ENCODE measurements at places on chromosomes 5 and 9.
A peak's percentile ranks its signal among the peaks of the same experiment; 100 is the strongest.

GRCh38 chr9:33837138-33837537 is 20.2 kb downstream of the UBE2R2 start:
- DNase-seq: no peak

- no peak for DNase-seq
Observed at GRCh38 chr5:35302544-35302943, 72.3 kb upstream of the PRLR start.

- peak; percentile 5 for DNase-seq
Observed at GRCh38 chr5:97133101-97133500, 9.3 kb downstream of the LIX1 start.

GRCh38 chr5:113755516-113755915 is 242.0 kb downstream of the YTHDC2 start:
- no peak for DNase-seq

DNA sequence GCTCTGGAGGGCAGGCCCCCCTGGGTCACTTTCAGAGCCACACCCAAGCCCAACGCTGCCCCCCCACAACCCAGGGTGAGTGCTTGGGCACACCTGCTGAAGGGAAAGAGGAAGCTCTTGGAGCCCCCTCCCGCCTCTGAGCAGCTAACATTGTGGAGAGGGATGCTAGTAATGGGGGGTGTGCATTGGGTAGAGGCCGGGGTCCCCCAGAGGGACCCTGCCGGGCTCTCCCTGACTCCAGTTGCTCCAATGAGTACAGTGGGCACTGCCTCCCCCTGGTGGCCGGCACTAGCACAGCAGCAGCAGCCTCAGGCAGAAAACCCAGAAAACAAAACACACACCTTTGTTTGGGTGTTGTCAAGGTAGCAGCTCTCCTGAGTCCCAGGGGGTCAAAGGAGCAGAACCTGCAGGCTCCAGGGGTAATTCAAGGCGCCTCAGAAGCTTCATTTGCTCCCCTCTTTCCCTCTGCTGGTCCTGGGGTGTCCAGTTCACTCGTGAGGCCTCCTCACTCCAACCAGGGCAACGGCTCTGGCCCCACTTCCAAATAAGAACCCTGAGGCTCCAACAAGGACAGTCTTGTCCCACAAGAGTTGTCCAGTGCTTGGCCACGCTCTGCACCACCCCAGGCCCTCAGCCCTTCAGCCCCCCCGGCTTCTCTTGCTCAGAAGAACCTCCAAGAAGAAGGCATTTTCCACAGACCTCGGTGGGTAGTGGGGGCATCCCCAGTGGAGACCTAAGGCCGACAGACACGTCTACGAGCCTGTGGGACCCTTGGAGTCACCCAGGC is 16.1 kb downstream of the GBGT1 start:
- peak; percentile 82 for DNase-seq

- DNase-seq: no peak
Observed at GRCh38 chr5:56106837-56107236, 112.1 kb upstream of the IL6ST start.

DNA sequence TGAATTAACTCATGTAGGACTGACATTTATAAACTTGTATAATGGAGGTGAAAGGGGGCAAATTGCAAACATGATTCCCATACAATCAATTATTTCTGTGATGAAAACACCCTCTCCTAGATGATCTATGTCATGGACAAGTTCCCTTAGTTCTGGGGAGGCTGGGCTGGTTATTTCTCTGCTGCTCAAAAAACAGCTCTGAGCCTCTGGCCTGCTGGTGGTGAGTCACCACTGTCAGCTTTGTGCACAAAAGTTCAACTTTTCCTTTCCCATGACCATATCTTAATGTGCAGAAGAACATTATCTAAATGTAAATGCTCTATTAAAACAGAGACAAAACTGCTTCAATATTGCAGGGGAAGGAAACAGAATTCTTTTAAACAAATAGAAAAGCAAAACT is 85.0 kb downstream of the HMHB1 start:
- peak; percentile 46 for DNase-seq

- DNase-seq: peak; percentile 42
Observed at GRCh38 chr5:154042766-154043165, 4.0 kb downstream of the MFAP3 start.

DNA sequence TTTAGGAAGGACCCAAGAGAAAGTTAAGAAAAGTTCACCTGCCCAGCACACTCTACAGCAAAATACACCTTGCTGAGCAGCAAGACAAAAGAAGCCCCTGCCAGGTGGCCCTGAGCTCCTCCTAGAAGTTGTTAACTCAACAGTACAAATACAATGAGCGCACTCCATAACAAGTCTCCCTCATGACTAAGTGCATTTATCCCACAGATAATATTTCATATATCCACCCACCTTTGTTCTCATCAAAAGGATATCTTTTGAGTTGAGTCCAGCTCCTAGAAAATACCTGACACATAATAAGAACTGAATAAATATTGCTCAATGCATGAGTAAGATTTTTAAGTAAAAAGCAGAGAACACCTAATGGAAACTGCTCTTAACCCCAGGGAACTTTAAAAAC is 73.3 kb downstream of the ABCA1 start:
- DNase-seq: no peak

- DNase-seq: peak; percentile 42
Observed at GRCh38 chr9:131420980-131421624, 27.2 kb downstream of the PRRC2B start.

DNA sequence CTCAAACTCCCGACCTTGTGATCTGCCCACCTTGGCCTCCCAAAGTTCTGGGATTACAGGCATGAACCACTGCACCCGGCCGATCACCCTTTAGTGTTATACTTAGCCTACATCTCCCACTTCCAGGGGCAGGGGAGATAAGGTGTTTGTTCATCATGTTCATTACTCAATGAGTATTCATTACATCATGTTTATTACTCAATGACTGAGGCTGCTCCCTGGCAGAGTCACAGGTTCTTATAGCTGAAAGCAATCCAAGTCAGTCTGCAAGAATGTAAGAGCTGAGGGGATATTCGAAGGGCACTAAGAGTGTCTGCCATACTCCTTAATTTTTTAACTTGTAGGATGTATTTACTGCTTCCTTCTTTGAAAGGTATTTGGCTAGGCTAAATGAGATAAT is 214.2 kb downstream of the SPATA31D1 start:
- peak; percentile 28 for DNase-seq

DNA sequence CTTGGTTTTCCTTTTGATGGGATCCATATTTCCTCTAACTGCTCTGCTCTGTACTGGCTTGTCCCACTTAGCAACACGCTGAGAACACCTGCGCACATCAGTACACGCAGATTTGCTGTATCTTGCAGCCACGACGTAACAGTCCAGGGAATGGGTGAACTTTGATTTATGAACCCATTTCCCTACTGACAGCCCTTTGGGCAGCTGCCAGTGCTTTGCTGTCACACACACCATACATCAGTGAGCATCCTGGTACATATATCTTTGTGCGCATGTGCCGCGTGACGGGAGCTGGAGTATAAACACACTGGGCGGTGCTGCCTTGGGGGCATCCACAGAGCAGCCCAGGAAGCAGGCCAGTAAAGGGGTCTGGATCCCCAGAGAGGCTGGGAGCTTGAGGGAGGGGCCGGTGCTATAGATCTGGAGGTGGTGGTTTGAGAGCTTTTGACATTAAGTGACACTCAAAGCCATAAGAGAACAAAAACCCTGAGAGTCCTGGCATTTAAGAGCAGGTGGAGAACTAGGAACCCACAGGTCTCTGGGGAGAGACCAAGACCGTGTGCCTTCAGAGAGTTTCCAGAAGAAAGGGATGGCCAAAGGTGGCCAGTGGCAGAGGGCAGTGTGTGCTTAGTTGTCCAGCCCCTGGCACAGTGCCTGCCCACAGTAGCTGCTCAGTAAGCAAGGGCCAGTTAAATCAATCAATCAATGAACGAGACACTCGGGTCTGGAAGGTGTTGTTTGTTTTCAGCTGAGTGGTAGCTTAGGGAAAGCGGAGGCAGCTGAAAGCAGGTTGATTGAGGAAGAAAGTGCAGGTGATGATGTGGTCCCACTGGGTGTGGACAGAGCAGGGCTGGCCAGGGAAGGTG is 53.7 kb downstream of the LMX1B start:
- DNase-seq: no peak

DNA sequence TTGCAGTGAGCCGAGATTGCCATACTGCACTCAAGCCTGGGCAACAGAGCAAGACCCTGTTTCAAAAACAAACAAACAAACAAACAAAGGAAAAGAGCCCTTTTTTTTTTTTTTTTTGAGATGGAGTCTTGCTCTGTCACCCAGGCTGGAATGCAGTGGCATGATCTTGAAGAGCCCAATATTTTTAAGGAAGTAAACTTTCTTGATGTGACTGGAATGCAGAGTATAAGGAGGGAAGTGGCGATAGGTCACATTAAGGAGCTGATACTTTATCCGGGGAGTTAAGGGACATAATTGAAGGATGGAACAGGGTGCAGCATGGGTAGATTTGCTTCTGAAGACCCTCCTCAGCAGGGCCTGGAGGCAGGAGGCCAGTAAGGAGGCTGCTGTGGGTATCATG is 13.0 kb downstream of the NAIF1 start:
- DNase-seq: no peak

GRCh38 chr9:91426123-91426745 is 2.6 kb upstream of the NFIL3 start:
- peak; percentile 60 for DNase-seq

- no peak for DNase-seq
Observed at GRCh38 chr9:19913151-19913550, 124.3 kb upstream of the SLC24A2 start.

DNA sequence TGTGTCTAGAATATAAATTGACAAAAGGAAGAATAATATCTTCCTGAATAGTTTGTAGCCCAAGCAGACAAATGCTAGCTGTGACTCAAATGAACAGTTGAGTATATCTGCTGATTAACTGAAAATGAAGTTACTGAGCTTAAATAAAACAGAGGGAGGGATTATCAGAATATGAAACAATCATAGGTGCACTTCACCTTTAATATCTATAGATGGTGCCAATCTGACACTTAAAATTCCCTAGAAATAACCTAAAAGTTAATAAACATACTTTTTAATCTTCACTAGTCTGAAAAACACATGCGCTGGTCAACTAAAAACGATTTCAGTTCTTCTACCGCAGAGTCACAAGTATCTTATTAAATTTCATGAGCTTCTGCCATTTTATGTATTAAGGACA is 280.8 kb upstream of the RASA1 start:
- no peak for DNase-seq

- DNase-seq: no peak
Observed at GRCh38 chr5:115624994-115625393, 842 bp downstream of the TMED7 start.

- no peak for DNase-seq
Observed at GRCh38 chr9:133368249-133368881, 7.5 kb downstream of the SURF4 start.

GRCh38 chr9:84493284-84493947 is 152.9 kb upstream of the SLC28A3 start:
- DNase-seq: no peak

Measured in GM03348 (cell line).